ENCODE measurements at places on chromosomes 5 and 9.

DNA sequence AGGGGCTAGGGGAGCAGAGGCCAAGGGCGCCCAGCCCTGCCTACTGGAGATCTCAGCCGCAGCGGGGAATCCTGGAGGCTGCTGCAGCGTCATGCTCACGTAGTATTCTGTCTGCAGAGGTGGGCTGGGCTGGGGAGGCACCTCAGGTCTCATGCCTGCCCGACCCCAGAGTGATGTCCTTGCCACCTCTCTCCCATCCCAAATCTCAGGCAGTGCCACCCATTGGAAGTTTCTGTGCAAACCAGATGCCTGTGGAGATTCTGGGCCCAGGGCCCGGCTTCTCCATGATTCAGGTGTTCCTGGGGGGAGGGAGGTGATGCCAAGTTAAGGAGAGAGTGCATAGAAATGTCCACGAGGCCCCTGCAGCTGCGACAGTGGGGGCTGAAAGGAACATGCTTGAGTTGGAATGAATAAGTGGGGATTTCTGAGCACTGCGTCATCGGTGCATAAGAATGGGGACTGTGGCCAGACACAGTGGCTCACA, 72.0 kb downstream of the ANKRD33B start:
- DNase-seq, result no peak

- DNase-seq, result no peak
Measured at GRCh38 chr9:79116709-79117108, 455.1 kb upstream of the TLE4 start.

DNA sequence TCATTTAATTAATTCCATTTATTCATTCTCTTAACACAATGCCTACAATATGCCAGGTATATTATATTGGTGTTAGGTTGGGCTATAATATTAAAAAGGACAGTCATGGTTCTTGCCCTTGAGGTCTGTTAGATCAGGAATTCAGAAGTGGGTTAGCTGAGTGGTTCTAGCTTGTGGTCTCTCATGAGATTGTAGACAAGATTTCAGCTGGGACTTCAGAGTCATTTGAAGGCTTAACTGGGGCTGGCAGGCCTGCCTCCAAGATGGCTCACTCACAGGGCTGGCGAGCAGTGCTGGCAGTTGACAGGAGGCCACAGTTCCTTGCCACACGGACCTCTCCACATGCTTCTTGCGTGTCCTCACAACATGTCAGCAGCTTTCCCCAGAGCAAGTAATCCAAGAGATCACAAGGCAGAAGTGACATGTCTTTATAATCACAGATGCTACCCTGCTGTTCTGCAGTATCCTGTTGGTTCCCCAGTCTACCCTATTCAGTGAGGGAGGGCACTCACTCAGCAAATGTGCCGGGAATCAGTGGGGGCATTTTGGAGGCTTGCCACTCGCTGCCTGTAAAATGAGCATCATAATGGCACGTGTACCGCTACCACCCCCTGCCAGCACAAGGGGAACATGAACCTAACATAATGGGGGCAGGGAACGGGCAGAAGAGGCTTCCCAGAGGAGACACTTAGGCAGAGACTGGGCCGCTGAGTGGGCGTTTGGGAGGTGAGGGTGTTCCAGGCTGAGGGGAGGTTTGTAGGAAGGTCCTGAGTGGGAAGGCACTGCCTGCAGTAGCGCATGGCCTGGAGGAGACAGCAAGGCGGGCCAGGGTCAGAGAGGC, 70.0 kb downstream of the EXOSC2 start:
- DNase-seq, result no peak

DNA sequence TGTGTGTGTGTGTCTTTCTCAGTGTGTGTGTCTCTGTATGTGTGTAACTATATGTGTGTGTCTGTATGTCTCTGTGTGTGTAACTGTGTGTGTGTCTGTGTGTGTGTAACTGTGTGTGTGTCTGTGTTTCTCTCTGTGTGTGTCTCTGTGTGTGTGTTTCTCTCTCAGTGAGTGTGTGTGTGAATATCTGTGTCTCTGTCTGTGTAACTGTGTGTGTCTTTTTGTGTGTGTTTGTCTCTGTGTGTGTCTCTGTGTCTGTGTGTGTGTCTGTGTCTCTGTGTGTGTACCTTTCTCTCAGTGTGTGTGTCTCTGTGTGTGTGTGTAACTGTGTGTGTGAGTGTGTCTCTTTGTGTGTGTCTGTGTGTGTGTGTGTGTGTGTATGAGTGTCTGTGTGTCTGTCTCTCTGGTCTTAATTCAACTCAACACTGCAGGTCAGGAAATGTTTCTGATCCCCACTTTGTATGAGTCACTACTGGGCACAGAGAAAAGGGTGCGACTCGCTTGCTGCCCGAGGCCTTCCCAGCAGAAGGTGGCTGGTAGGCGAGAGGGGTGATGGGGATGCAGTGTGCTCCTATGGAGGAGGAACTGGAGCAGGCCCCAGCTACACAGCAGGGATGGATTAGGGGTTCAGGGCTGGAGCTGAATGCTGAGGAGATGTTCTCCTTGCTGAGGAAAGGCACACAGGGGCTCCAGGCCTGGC, 52.1 kb downstream of the NSG2 start:
- DNase-seq, result no peak

GRCh38 chr9:5787220-5787619, 45.7 kb downstream of the ERMP1 start:
- DNase-seq, result no peak
